Stomach (tissue), 19 donors: ENCODE measurements at places on chromosomes 3 and 15.
A peak's percentile ranks its signal among the peaks of the same experiment; 100 is the strongest.

DNA sequence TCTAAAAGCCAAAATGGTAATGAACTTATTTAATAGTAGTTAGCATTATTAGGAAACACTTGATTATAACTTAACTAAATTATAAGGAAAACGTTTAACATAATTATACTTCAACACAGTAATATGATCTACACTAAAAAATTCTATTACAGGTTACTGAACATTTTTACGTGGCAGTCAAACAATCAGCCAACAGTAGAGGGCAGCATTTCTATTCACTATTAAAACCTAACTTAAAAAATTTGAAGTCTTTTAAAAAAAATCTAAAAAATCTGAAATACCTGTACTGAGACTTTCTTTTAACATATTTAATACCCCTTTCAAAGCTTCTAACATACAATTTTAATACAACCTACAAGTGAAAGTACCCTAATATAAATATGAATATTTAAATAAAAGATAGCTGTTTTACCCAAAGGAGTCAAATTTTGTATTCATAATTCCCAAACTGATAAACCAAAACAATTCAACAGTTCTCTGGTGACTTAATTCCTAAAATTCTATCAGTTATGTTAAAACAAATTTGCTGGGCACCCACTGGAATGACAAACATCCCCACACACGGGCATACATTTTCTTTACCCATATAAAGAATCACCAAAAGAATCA, 41.5 kb downstream of the DLG1 start:
- DNase-seq, result no peak

GRCh38 chr3:139517321-139518065, 22.0 kb downstream of the RBP1 start:
- peak; percentile 44 for DNase-seq

DNA sequence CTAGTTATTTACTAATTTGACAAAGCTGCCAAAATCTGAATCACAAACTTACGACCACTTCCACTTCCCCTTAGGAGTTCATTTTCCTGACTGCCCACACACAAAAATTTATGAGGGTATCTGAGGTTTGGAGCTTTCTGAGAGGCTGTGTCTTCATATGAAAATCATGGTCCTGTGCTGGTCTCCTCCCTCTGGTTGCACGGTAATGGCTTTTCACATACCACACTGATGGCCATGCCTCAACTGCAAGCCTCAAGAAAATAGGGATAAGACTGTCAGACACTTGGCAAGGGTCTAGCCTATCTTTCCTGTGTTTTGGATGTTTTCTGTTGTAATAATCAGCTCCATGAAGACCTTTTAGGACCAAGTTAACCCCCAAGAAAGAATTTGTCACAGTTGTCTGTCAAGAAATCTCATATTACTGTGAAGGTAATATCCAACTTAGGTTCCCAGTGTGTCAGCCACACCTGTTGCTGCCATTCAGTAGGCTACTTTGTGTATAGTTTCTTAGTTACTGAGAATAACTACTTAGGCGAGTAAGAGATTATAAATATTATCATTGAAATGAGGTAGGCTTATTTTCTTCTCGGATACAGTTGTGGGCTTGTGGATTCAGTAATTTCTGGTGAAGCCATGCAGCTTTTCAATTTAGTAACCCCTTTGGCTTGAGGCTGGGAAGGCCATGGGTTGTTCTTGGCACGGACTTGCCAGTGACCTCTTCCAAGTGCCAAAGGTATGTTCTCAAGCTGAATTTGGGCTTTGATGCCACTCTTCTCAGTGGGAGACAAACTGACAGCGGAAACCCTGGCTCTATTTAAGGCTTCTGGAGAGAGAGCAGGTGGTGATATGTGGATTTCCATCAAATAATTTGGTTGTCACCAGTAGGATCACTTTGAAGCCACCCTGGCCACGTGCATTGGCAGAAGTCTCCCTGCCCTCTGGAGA, 101.1 kb downstream of the RYR3 start:
- DNase-seq, result no peak

DNA sequence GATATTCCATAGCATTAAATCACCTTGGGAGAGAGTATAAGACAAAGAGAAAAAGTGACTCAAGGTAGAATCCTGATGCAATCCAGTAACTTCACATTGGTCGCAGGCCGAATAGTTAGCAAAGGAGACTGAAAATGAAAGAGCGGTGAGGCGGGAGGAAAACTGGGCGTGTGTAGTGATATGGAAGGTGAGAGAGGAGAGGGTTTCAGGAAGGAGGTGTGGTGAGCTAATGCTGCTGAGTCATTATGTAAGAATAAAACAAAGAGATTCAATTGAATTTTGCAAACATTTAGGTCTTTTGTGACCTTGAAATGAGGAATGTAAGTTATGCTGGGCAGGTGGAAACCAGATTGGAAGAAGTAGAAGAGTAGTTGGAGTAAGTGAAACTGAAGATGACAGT, 235.3 kb downstream of the C3orf38 start:
- DNase-seq, result no peak

GRCh38 chr3:98657457-98657856, 64.0 kb upstream of the CPOX start:
- peak; percentile 70 for DNase-seq

DNA sequence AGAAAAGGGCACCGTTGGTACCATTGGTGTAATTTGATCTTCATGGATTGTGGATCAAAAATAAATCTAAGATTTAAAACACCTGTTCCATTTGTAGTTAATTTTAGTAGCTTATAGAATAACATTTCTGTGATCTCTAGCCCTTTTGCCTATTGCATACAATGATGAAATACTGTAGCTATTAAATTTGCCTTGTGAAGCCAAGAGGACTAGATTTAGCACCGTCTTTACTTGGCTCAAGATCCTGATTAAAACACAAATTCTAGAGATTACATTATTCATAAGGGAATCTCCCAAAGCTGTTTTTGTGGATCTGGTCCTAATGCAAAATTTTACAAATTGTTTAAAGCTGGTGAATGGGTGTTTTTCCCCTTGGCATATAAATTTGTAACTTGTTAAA, 8.2 kb downstream of the TBC1D23 start:
- DNase-seq, result no peak

DNA sequence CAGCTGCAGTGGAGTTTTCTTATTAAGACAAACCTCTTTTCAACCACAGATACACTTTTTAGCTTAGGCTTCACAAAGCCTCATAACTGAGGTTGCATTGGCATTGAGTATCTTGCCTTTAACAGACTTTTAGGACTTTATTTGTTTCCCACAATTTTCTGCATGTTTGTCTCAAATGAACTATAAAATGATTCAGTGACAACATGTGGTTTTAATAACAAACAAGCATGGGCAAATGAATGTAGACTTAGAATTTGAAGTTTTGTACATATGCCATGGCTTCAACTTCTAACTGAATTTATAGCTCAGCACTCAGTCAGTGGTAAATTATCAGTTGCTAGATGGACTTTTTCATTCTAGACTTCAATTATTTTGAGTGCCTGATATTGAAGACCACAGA, 101.6 kb downstream of the SLC25A26 start:
- no peak for DNase-seq
